ENCODE measurements at places on chromosomes 3 and 15.

GRCh38 chr3:102248981-102249705 lies 185.7 kb upstream of the ZPLD1 start:
- no peak for DNase-seq

GRCh38 chr15:77650265-77650664 lies 17.6 kb upstream of the LINGO1 start:
- DNase-seq = no peak

GRCh38 chr3:112397556-112397955 lies 64.6 kb downstream of the CD200 start:
- DNase-seq = no peak

GRCh38 chr15:78177447-78177873 lies 28.3 kb downstream of the IDH3A start:
- DNase-seq = peak; percentile 70

- no peak for DNase-seq
Measured at GRCh38 chr3:62527474-62527873, 154.1 kb upstream of the FEZF2 start.

DNA sequence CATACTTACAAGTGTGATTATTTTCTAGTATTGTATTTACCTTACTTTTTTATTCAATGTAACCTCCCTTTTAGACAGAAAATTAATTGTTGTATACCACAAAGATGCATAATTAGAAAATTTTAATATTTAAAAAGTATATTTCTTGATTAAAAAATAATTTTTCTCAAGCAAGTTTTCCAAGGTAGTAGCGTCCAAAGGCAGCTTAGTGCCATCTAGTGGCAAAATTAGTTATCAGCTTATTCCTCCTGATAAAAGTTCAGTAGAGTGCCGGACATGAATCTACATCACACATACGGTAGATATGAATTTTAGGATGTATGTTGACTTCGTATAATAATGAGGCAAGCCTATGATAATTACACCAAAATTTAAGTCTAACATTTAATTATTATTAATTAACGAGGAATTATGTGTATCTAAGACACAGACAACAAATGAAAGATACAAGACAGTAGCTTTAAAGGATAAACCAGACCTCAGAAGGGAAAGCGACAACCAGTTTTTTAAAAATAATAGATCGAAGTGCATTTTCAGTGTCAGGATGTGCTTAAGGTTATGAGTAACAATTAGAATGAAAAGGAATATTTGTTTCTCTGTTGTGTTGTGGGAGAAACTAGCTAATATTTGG lies 405.9 kb downstream of the ROBO1 start:
- no peak for DNase-seq
